ENCODE measurements at places on chromosomes 4 and X.

DNA sequence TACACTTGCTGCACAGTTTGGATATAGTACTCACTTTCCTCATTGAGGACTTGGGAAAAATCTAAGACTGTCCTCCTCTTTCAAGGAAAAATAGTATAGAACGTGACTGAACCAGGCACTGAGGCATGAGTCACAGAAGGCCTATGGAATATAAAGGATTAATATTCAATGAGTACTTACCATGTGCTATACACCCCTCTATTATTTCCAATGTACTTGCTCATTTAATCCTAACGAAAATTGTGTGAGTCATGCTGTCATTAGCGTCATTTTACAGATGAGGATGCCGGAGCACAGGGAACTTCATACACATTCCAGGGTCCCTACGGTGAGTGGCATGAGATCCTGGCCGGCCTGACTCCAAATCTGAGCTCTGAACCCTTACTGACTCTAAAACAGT is 2136.2 kb upstream of the TENM3 start:
- DNase-seq, result no peak

DNA sequence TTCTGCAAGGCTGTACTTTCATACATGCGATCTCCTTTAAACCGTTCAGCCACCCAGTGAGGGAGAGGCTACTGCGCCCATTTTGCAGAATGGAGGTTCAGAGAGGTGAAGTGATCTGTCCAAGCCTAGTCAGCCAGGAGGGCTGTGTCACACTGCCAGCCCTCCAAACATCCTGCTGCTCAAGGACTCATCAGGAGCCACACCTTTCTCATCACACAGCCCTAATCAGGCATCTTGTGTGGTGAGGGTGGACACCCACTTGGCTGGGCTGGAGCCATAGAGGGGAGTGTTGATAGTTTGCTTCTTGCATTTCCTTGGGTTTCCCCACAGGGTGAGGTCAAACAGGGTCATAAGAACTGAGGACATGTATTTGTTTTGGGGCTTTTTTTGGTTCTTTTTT is 5.4 kb upstream of the CXCR3 start:
- no peak for DNase-seq

GRCh38 chr4:4941751-4942150 is 77.5 kb downstream of the CYTL1 start:
- DNase-seq, result no peak

- no peak for DNase-seq
Observed at GRCh38 chr4:15402974-15403373, 24.9 kb upstream of the C1QTNF7 start.

- DNase-seq, result no peak
Observed at GRCh38 chr4:156138781-156139280, 185.2 kb upstream of the CTSO start.

GRCh38 chr4:147480891-147481576 is at the start of gene EDNRA:
TSS of gene EDNRA (plus strand) at chr4:147481097. CDS start at chr4:147485682, 4,585 bp downstream.
- no peak for DNase-seq

Measured in activated CD4-positive, alpha-beta T cell treated with anti-CD3 and anti-CD28 coated beads for 24 hours (primary cell).